ENCODE measurements at places on chromosomes 3 and 15.

- peak; percentile 19 for DNase-seq
These were observed 156.1 kb upstream of the CGNL1 start for GRCh38 chr15:57220205-57220604.

DNA sequence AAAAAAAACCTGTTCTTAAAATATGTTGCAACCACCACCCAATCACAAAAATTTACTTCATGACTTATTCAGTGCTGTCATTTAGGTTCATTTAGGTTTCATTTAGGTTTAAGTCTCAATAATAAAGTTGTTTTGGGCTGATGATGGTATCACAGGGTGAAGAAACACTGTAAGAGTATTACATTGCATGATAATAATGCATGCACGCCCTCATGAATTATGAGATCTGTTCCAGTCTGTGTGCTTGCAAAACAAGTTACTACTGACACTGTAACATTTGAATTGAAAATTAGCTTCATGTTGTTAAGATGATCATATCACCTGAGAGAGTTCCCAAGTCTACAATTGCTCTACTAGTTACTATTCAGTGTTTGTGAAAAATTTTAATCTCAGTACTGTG, at the start of gene AADACL2:
TSS of gene AADACL2 (plus strand) at position 315 of the 400 bp plus-strand sequence. CDS start 109 bp downstream, outside the sequence.
- no peak for DNase-seq

GRCh38 chr3:158801201-158801600, 653 bp upstream of the MFSD1 start:
- DNase-seq, result peak; percentile 35

DNA sequence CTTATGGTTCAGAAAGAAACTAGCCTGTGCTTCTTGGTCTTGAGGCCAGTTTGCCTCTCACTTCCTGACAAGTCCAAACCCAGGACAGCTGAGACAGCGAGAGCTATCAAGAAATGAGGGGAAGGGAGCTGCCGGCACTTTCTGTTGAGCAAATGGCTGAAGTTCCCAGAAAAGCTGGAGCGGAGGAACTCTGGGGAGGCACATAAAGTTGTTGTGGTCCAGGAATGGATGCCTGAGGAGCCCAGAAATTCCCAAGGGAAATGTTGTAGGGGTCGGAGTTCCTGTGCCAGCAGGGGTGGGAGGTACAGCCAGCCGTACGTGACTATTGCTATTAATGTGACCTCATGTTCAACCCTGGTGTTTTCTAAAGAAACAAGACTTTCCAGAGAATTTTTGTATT, 98.8 kb upstream of the TNFAIP8L3 start:
- DNase-seq, result no peak

DNA sequence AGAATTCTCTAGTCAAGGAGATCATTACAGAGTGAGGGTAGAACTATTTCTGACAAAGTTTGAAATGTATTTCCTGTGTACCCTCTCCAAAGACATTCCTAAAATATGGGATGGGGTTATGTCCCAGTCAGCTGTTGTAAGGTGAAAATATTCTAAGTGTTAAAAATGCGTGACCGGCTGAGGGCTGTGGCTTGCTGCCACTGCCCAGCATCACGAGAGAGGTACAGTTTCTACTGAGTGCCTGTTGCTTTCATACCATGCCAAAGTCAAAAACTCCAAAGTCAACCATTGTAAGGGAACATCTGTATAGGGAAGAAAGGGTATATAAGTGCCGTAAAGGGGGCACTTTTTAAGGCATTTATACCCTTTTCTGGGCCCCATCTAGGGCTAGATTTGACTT, 30.9 kb downstream of the MAP6D1 start:
- no peak for DNase-seq

DNA sequence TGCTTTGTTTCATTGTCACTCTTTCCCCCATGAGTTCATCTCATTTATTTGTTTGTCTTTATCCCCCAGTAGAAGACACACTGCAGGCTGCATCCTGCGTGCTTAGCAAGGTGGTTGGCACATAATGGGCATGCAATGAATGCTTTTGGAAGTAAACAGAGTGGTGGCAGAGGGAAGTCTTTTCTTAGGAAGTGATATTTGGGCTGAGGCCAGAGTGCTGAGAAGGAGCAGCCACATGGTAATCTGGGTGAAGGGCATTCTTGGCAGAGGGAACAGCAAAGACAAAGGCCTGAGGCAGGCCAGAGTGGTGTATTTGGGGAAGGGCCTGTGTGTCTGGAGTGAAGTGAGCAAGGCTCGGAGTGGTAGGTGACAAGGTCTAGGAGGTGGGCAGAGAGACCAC, 17.7 kb upstream of the ADAMTS7 start:
- DNase-seq, result no peak

- DNase-seq, result no peak
These were observed 410.3 kb downstream of the AGBL1 start for GRCh38 chr15:86489981-86490380.

GRCh38 chr3:123444744-123445143, 4.1 kb downstream of the ADCY5 start:
- no peak for DNase-seq

DNA sequence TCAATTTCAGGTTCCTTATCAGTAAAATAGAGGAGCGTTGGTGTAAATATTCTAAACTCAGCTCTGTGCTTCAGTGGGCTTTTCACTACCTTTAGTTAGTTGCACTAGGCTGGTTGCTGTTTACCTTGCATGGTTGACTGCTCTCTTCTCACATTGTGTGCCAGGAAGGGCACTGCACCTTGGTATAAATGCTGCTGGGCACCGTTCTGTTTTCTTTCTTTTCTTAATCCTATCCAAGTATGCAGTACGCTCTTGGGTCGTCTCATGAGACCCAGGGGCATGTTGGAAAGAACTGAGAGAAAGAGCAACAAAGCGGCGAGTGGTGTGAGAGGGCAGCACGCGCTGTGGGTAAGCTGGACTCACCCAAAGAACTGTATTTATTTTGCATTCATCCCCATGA, 22.4 kb downstream of the KCNMB2 start:
- DNase-seq, result no peak

DNA sequence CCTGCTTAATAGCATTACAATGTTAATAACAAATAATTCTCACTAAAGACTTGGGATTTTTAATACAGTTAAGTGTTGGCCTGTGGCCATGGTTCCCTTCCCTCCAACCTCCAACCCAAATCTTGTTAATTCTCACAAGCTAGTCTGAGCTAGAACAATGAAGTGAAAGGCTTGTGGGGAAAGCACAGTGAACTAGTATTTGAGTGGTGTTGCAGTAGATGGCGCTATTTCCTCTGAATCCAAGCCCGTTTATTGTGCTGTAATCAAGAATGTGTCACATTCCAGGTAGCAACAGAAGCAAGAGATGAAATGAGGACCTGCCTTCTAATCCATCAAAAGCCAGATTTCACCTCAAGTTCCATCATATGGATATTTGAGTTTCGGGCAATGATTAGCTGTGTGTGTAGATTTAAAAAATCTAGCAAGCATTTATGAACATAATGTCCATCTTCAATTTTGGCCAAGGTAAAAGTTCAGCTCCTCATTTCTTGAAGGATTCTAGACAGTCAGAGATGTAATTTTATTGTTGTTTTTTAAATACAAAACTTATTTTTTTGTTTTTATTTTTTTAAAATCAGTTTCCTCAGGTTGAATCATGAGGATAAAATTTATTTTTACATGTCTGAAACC, 160.7 kb downstream of the SQOR start:
- no peak for DNase-seq

- no peak for DNase-seq
These were observed 125.6 kb upstream of the GMNC start for GRCh38 chr3:190988102-190988501.

- no peak for DNase-seq
These were observed 134.8 kb upstream of the MEF2A start for GRCh38 chr15:99430881-99431401.

DNA sequence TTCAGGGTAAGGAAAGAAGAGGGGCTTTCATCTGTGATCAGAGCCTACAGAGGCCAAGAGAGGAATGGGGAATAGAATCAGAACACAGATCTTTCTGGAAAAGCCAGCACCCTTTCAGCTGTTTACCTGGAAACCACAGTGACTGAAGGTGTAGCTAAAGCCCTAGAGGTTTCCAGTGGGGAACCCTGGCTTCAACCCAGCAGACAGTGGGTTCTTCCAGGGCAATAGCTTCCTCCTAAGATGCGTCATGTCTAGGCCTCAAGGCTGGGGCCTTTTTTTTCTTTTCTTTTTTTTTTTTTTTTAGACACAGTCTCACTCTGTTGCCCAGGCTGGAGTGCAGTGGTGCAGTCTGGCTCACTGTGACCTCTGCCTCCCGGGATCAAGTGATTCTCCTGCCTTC, 3.1 kb upstream of the CPNE9 start:
- no peak for DNase-seq

GRCh38 chr3:12325586-12326515, 37.0 kb downstream of the PPARG start:
- DNase-seq, result no peak

DNA sequence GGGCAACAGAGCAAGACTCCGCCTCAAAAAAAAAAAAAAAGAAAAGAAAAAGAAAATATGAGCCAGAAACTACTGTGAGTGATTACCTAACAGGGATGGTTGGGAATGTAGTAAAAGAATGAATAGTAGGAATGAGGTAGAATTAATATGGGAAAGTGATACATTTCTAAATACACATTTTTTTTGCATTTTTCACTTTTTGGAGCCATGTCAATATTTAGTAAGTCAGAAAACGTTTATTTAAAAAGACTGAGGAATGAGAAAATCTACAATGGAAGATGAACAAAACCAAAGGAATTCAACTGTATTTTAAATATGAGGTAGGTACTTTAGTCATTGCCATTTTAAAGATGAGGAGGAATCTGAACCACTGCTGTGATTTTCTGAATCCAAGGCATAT, 817.2 kb upstream of the CADM2 start:
- no peak for DNase-seq

- DNase-seq, result peak; percentile 8
These were observed 357.7 kb downstream of the OTOL1 start for GRCh38 chr3:161854232-161854771.

GRCh38 chr3:123314359-123315270, 112.9 kb downstream of the SEC22A start:
- no peak for DNase-seq

GRCh38 chr3:177426878-177427495, 229.7 kb upstream of the TBL1XR1 start:
- no peak for DNase-seq

DNA sequence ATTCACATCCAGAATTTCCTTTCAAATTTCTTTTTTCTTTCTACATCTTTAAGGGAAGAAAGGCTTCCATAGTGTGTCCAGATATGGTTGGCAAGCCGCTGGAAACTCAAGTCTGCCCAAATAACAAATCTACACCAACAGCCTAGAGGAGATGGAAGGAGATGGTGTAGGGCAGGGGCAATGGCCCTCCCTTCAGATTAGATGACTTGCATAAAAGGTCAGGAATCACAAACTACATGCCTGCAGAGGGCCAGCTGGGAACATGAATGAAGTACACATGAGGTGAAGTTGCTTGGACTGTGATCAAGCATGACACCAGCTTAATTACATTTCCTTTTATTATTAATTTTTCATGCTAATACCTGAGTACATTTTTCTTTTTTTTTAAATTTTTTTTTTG, 10.2 kb downstream of the SLC27A2 start:
- DNase-seq, result no peak

DNA sequence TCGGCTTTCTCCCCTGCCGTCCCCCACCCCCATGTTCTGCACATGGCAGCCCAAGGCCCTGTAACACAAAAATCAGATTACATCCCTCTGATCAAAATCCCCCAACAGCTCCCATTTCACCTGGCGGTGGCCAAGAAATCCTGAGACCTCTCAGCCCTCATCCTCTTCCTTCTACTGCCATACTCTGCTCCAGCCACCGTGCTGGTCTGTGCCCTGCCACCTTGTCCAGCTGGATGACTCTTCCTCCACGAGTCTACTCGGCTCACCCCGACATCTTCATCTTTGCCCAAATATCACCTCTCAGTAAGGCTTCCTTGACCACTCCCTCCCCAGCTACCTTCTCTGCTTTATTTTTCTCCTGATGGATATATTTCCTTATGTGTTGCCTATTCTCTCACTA, 3.1 kb downstream of the CCDC51 start:
- no peak for DNase-seq

- DNase-seq, result peak; percentile 41
These were observed 28.2 kb upstream of the SCAANT1 start for GRCh38 chr3:63940389-63940757.

DNA sequence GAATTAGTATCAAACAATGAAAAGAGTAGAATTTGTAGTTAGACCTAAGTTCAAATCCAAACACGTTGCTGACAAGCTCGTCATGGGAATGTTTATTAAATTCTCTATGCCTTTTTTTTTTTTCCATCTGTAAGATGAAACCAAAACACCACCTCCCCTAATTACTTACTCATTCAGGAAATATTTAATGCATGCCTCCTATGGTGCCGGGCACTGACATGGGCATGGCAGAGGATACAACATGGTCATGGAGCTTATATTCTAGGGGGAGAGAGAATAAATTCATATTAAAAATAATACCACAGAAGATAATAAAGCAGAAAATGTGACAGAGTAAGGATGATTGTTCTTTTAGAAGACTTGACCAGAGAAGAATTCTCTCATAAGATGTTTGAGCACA, 215.8 kb downstream of the RYR3 start:
- no peak for DNase-seq

- DNase-seq, result no peak
These were observed 105.3 kb upstream of the LINGO1 start for GRCh38 chr15:77738038-77738370.

GRCh38 chr15:68795298-68795848, 25.3 kb downstream of the ANP32A start:
- peak; percentile 94 for DNase-seq

DNA sequence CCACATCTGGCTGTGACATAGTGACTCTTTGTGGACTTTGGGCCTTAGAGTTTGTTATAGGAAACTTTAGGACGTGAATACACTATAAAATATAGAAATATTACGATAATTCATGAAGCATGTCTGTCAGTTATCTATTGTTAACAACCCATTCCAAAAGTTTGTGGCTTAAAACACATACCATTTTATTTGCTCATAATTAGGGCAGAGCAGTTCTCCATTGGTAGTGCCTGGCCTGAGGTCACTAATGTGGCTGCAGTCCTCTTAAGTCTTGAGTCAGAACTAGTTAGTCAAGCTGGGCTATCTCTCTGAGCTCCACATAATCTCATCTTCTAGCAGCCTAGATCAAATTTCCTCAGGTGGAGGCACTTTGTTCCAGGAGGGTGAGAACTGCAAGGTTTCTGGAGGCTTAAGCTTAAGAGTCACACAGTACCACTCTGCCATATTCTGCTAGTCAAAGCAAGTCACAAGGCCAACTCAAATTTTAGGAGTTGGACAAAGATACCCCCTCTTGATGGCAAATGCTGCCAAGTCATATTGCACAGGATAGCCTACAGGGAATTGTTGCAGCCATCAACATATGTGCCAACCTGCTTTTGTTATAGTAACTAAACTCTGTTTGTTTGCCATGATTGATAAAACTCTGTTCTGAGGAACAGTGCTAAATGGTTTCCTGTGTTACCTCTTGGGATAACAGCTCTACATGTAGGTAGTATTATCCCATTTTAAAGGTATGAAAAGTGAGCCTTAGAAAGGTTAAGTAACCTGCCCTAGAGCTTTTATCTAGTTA, 8.7 kb downstream of the ATXN7 start:
- peak; percentile 77 for DNase-seq

DNA sequence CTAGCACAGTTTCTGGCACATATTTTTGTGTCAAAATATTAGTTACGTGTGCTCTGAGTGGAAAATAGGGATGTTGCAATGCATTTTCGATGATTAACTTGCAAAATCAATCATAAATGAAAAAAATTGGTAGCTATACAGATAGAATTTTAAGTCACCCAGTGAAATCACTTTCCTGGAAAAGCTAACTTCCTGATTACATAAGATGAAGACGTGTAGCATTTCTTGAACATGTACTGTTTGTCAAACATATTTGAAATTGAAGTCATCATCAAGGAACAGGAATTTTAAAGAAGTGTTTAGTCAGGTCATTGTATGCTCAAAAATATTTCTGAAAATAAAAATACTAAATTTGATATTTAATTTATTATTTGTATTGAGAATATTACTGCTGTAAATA, 977.7 kb downstream of the PLOD2 start:
- DNase-seq, result no peak
